NCI-H345 (cell line): ENCODE measurements at places on chromosomes 5 and 9.
A peak's percentile ranks its signal among the peaks of the same experiment; 100 is the strongest.

- no peak for DNase-seq
These were observed 11.3 kb downstream of the ERAP1 start for GRCh38 chr5:96796434-96796833.

- no peak for DNase-seq
These were observed 97.9 kb downstream of the SV2C start for GRCh38 chr5:76180814-76181805.

DNA sequence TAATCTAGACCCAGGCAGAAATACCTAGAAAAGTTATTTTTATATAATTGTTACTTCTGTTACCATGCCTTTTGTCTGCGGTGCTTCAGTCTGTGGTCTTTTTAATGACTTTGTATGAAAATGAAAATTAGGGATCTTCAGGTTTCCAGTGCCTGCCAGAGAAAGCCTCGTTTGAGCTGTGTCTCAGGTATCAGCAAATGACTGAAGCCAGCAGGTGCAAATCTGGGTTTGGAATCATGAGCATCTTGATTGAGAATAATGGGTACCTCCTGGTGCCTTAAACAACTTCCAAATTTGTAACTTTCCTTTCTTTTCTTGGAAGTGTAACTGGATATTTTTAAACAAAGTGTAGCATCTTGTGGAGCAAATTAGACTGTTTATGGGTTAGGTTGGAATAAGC, 4.3 kb downstream of the ZBTB34 start:
- DNase-seq: no peak

DNA sequence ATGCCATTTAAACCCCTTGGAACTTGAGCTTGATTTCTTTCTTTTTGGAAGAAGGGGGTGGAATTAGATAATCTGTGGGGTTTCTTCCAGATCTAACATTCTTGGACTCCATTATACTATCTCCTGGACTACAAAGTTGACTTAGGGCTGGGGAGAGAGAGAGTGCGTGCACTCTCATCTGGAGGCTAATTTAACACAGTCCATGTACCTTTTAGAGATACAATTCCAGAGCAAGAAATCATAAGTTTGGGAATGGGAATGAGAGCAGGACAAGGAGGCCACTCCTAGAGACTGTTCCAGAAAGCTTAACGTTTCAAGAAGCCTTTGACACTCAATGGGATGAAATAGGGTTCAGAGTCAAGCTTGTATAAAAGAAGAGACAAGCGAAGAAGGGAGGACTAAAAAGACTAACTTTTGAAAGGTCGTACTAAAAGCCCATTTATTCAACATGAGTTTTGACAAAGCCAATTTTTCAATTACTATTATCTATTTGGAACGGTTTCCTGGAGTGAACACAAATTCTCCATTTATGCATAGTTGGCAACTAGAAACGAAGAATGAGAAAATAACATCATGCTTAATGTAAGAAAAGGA, 83.4 kb downstream of the ACTL7B start:
- no peak for DNase-seq

- no peak for DNase-seq
These were observed 17.2 kb upstream of the C5orf15 start for GRCh38 chr5:133985540-133986180.

DNA sequence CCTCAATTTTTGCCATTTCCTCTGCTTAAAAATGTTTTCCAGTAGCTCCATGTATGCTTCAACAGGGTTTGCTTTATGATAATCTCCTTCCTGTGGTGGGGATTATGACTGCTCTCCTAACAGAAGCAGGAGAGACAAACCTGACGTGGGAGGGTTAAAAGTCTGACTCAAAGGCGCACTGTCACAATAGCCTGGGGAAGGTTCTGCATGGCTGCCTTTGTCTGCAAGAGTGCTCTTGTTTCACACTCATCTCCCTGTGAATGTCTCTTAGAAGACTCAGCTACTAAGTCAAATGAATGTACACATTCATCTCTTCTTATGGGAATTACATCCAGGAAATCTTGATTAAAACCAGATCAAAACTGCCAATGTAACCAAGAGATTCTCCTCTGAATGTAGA, 90.9 kb upstream of the MTAP start:
- DNase-seq: peak; percentile 13

DNA sequence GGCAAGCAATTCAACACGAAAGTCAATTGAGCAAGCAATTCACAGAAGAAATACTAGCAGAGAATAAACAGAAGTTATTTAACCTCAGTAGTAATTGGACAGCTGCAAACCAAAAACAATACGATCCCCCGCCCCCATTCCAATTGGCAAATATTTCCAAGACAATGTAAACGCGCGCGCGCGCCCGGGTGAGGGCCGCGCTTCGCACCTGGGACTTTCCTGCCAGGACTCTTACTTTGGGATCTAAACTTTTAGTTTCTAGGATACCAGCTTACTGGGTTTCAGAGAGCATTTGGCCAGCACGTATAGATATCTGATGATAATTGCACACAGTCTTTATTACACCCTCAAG, 8.6 kb downstream of the RUFY1 start:
- DNase-seq: peak; percentile 76

GRCh38 chr9:34098307-34098706, 28.2 kb downstream of the DCAF12 start:
- no peak for DNase-seq

DNA sequence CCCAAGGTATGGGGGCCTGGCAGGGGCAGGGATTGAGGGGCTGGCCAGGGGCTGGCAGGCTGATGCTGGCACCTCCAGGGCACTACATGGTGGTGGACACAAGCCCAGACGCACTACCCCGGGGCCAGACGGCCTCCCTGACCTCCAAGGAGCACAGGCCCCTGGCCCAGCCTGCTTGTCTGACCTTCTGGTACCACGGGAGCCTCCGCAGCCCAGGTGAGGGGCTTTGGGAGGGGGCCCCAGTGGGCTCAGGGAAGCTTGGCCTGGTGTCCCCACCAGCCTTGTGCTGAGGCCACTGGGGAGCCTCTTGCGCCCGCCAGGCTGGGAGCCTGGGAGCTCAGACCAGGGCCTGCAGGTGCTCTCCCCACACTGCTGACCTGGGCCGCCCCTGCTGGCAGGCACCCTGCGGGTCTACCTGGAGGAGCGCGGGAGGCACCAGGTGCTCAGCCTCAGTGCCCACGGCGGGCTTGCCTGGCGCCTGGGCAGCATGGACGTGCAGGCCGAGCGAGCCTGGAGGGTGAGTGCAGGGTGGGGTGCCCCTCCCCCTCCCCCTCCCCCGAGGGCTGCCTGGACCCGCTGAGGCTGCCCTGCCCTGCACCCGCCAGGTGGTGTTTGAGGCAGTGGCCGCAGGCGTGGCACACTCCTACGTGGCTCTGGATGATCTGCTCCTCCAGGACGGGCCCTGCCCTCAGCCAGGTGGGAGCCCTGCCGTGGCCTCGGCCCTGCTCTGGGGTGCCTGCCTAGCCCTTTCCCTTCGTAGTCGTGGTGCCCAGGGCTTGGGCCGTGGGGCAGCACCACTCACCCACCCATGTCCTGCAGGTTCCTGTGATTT, 5.7 kb downstream of the MAMDC4 start:
- no peak for DNase-seq

- DNase-seq: no peak
These were observed 281.3 kb upstream of the CLINT1 start for GRCh38 chr5:158140120-158140731.

GRCh38 chr5:72816284-72817075, at the start of gene TNPO1:
TSS of gene TNPO1 (plus strand) at chr5:72816661. CDS start at chr5:72816738, 77 bp downstream.
- DNase-seq: peak; percentile 88

DNA sequence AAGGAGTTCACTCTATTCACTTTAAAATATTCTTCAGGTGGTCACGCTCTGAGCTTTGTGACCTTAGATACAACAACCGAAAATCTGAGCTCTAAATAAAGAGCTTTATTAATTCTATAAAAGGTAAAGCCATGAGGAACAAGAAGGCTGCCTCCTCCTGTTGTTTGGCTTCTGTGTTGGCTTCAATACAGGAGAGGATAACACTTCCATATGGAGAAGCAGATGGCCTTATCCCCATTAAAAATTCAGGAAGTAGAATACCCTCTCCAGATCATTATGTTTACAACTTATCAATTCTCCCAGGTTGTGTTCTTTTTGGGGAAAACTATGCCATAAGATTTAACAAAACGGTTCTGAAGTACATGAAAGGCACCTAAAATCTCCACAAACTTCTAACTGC, 128.4 kb downstream of the TTC39B start:
- DNase-seq: no peak

DNA sequence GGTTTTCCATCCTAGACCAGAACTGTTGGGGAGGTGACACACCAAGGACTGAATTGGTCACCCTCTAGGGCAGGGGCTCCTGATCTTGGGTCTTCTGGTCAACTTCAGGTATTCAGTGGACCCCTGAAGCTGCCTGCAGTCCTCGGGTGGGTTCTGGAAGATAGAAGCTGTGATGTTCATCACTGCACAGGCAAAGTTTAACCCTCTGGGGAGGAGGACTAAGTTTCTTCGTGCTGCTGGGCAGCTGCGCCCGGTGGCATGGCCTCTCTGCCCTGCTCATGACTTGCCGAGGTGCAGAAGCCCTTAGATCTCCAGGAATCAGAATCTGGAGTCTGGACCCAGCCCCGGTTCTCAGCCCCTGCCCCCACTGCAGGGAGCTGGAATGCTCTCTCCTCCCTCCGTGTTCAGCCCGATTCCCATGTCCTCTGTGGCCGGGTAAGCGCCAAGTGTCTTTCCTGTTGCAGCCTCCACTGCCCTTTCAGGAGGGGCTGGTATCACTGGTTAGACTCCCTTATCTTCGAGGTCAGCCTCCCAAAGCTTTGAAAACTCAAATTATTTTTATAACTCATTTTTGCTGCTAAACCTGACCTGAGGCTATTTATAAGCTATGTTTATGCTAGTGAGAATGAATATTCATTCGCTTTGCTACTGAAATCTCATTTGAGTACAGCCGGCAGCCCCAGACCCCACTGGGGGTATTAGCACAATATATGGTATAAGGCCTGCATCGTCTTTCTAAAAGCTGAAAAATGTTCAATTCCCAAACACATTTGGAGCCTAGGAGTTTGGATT, 1.7 kb downstream of the LAMC3 start:
- no peak for DNase-seq

DNA sequence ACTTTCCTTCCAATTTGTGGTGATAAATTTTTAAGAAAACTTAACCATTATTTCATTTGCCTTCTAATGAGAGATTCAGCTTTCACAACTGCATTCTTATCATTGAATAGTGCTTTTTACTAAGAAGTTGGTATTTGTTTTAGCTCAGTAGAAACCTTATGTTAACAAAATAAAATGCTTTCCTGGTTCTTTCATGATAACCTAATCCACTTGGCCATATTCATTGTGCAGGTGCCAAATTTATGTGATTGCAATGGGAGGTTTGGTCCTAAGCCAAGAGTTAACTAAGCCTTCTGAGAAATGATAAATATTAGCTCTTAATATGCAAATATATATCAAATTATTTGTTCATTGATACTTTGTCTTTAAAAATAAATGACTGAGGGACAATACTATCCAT, 141.1 kb upstream of the TLE4 start:
- no peak for DNase-seq

DNA sequence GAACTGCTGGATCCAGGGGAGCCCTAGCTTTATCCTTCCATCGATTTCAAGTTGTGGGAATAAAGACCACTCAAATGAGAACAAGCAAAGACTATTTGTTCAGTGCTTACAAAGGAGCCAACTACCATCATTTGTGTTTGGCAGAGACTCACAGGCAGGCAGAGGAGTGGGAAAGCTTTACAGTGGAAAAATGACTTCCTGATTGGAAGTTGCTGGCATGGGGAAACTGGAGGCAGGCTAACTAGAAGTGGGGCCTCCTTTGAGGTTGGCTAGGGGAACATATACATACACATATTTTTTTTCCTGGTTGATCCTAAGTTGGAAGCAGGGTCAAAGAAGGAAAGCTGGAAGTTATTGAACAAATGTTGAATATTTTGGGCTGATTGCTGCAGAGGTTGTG, 121.7 kb downstream of the ACTBL2 start:
- no peak for DNase-seq

- DNase-seq: no peak
These were observed 88.5 kb downstream of the SNX24 start for GRCh38 chr5:122933956-122934355.

DNA sequence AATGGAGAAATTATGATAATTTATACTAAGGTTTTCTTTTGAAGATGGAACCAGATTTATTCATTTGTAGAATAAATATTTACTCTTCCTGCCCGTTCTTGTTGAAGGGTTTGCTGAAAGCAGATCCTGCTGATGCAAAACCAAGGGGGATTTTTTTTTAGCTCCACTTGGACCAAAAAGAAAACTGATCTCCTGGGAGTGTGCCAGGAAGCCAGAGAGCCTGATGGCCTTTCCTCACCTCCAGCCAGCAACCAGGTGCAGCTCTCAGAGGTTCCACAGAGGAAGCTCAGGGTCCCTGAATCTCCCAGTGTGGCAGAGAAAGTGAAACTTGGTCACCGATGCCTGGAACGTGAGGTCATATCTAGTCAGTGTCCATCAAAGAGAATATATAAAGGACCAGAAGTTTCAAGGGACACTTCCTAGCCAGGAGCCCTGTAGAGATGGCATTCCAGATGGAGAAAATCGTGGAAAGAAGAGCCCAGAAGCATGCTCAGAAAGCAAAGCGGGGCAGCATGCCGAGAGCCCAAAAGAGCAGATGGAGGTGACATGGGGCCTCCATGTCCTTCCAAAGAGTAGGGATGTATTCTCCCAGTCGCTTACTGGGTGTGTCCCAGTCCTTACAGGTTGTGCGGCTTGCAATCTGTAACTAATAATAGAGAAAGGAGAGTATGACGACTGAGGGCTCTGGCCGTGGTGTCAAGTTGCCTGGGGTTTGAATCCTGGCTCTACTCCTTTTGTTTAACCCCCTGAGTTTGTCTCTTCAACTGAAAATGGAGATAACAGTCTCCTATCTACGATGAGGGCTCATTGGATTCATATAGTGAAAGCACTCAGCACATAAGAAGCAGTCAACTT, 12.2 kb downstream of the AFAP1L1 start:
- DNase-seq: peak; percentile 92

- DNase-seq: no peak
These were observed 10.8 kb downstream of the UBLCP1 start for GRCh38 chr5:159273923-159274322.

DNA sequence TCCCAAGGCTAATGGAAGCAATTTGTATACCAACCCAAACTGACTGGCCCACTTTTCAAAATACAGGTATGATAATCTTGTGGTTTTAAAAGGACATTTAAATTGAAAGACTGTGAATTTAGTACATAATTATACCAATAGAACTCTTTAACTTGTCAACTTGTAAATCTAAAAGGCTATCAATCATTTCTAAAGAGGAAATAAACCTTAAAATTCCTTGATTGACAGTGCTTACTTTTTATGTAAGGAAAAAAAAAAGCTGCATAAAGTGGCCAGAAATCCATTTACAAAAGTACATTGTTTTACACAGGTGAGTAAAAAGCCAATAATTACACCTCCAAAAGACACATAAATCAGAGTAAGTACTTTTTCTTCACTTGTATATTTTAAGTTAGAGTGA, 367.4 kb downstream of the EBF1 start:
- DNase-seq: no peak
